ENCODE measurements at places on chromosomes 6 and 20.

DNA sequence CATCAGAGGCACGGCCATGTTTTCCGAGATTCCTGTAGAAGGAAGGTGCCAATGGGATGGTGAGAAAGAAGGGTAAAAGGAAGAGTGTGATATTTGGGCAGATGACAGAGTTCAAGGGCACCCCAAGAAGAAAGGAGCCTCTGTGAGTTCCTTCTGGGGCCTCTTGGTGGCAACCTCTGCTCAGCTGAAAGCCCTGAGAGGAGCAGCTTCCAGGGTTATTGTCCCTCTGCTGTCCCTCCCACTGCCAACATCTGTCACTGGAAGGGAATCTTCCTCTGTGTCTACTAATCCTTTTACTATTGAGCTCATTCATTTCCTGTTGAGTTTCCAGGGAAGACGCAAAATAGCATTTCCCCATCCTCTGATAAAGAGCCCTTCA is 40.0 kb upstream of the KCNK16 start:
- no peak for DNase-seq

- no peak for DNase-seq
Observed at GRCh38 chr6:170505306-170505705, 47.8 kb downstream of the PSMB1 start.

GRCh38 chr6:38755874-38756273 is 40.8 kb downstream of the DNAH8 start:
- no peak for DNase-seq

DNA sequence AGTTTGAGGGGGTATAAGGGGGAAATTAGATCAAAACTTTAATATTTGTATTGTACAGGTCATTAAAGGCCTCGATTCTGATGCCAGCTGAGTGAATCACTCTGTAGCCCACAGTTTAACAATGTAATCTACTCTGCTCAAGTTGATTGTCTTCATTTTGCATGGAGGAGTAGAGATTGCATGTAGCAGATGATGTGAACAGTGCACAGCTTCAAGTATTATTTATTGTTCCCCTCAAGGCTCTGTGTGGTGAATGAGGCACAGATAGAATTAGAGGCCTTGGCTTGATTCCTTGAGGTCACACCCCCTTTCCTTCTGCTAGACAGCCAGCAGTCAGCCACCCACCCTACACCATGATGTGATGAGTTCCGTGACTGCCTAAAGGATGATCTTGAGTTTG is 38.1 kb downstream of the TXLNB start:
- no peak for DNase-seq

DNA sequence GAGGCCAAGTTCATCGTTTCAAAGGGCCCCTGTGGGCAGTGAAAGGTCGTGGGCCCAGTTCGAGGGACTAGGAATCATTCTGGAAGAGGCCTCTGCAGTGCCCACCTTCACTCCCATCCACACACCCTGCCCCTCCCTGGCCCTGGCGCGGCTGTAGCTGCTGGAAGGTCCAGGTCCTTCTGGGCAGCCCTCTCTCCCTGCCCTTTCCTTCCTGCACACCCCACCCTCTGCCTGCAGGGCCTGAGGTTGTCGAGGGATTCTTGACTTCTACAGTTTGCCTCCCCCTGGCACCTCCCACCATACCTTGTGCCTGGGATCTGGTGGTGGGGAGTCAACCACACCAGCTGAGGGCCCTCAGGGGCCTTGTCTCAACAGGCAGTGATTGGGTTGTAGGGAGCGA is 4.5 kb upstream of the MYT1 start:
- no peak for DNase-seq

- no peak for DNase-seq
Observed at GRCh38 chr6:131694832-131695426, 6.3 kb downstream of the OR2A4 start.

DNA sequence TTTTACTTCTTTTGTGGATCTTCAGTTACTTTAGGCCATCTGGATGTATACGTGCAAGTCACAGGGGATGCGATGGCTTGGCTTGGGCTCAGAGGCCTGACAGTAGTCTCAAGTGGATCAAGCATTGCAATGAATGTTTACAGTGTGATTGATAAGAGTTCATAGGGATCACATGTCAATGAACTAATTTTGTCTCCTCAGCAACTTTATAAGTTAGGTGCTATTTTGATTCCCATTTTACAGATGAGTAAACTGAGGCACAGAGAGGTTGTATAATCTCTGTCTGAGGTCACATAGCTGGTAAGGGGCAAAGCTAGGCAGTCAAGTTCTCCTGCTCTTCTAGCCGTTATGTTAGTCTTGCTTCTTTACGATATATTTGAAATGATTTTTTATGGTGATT is 13.5 kb downstream of the MEI4 start:
- DNase-seq: no peak

DNA sequence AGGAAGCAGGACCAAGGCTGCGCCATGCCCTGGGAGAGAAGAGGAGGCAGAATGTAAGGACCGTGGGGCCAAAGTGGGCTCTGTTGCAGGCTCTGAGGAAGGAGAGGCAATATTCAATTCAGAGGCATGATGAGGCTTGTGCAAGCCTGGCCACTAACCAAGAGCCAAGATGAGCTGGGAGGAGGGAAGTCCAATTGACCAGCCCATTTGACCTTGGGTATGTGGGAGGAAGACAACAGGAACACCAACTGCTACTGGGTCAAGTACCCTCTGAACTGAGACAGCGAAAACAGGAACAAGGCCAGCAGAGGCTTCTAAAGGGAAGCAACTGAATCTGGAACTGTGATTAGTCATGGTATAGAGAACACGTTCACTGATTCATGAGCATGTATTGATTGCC is 779.6 kb downstream of the MAFB start:
- no peak for DNase-seq

- no peak for DNase-seq
Observed at GRCh38 chr6:154998855-154999254, 3.7 kb downstream of the TIAM2 start.

DNA sequence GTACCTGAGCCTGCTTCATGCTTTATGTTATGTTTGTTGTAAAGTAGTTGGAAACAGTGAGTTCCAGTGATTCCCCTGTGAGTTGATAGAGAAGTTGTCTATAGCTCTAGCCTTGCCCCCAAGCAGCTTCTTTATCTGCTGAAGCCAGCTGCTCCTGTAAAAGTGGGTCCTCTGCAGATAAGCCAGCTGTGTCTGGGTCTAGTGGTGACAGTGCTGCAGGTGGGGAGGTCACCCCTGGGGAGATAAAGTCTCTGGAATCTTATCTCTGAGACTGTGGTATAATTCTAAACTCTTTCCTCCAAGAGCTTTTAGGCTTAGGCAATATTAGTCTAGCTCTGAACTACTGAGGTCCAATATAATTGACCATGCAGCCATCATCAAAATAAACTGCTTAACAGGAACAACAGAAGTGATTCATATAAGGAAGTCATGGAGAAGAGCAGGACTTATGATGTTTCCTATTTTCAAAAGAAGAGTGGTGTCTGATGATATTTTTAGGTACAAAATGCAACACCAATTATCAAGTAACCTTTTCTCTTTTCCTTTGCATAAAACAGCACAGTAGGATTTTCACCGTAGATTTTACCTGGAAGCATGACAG is 44.2 kb upstream of the TMEM217 start:
- DNase-seq: no peak

GRCh38 chr6:158057213-158057987 is 75.7 kb downstream of the SYNJ2 start:
- no peak for DNase-seq

- no peak for DNase-seq
Observed at GRCh38 chr20:32820698-32821377, 1.1 kb downstream of the MAPRE1 start.

- DNase-seq: no peak
Observed at GRCh38 chr20:49916146-49917002, 1.0 kb upstream of the SPATA2 start.

DNA sequence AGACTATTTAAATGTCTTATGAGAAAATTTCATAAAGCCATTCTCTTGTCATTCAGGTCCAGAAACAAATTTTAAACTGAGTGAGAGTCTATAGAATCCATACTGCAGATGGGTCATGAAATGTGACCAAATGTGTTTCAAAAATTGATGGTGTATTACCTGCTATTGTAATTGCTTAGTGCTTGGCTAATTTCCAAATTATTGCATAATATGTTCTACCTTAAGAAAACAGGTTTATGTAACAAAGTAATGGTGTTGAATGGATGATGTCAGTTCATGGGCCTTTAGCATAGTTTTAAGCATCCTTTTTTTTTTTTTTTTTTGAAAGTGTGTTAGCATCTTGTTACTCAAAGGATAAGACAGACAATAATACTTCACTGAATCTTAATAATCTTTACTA is 5.0 kb downstream of the MARCKS start:
- no peak for DNase-seq

DNA sequence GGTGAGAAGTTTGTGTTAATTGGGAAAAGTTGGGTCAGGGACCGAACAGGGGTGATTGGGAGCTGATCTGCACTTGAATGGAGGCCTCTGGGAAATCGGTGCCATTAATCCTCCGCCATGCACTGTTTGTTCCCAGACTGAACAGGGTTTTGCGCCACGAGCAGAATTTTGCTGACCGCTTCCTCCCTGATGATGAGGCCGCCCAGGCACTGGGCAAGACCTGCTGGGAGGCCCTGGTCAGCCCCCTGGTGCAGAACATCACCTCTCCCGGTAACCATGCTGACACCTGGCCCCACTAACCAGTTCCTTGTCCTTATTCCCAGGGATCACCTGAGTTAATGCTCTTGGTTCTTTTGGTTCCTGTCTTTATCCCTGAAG is 21.7 kb downstream of the CUL9 start:
- DNase-seq: no peak

GRCh38 chr6:127103482-127103881 is 15.0 kb upstream of the RSPO3 start:
- DNase-seq: no peak

- DNase-seq: no peak
Observed at GRCh38 chr6:44071670-44072451, 55.4 kb downstream of the MRPL14 start.

- DNase-seq: no peak
Observed at GRCh38 chr6:42135722-42136121, 6.7 kb downstream of the C6orf132 start.

DNA sequence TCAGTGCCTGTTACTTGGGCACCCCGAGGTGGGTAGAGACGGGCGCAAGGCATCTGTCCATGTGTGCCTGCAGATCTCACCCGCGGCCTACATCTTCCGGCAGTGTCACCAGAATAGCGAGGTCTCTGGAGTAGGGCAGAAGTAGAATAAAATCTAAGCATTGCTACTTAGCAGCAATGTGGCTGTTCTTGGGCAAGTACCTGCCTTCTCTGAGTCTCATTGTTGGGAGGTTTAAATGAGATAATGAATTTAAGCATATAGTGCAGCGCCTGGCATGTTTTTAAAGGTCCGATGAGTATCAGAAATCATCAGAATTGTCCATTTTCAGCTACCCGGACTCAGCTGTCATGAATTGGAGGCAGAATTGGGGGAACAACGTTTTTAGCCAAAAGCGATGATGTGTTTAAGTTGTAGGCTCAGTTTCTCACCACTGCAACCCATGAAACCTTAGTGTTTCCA is 800 bp downstream of the ABCC10 start:
- no peak for DNase-seq

DNA sequence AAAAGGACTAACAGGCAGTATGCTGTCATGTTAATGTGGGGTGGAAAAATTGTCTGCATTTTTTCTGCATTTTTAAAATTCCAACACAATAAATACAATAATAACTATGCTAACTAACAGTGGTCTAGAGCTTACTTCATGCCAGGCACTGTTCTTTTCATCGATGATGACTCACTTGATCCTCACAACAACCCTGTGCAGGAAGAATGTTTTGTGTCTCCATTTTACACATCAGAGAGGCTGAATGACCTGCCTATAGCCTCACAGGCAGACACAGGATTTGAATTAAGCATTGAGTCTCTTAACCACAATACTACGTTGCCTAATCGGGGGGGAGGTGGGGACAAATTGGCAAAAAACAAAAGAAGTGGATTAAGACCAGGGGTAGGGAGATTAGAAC is 26.9 kb upstream of the FANCE start:
- no peak for DNase-seq

DNA sequence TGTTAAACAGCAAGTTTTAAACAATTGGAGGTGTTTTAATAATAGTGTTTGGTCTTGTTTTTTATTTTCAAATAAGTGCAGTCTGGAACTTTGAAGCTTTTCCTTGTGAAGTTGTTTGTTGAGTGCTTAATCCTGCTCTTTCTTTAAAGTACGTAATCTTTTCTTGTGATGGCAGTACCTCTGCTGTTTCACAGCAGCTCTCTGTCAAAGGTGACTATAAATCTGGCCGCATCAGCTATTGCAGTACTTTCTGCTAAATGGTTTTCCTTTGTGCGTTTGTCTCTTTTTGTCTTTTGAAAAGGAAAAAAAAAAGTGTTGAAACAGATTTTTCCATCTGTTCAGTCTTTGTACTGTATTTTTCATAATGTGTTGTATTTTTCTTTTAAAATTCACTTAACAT is 12.7 kb downstream of the STXBP5 start:
- DNase-seq: no peak

GRCh38 chr6:28940858-28941683 is 17.3 kb upstream of the TRIM27 start:
- DNase-seq: no peak

GRCh38 chr6:3643921-3644738 is 107.4 kb downstream of the PXDC1 start:
- no peak for DNase-seq

- no peak for DNase-seq
Observed at GRCh38 chr6:150463852-150464251, 95.0 kb downstream of the IYD start.

- DNase-seq: no peak
Observed at GRCh38 chr6:24887545-24888140, 48.1 kb downstream of the RIPOR2 start.

GRCh38 chr20:62575976-62576722 is 66.2 kb upstream of the SLCO4A1 start:
- DNase-seq: no peak

DNA sequence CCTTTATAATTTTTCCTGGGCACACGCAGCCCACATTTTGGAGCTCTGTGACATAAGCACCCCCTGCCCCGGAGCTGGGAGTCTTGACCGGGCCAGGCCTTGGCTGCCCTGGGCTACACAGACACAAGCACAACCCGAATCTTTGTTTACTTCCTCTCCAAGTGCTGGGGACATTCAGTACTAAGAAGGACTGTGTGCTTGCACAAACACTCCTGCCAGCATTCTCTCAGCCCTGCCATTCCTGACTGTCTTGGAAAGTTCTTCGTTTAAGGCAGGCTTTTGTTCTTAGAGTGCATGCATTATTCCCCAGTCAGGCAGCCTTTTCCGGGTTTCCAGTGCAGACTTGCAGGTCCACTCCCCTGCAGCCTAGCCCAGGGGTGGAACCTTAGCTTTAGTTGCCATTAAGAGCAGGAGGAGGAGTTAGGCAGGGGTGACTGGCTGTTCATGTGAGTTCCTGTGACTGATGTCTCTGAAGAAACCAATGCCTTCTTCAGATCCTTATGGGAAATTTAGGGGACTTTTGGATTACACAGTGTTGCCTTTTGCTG is 28.6 kb downstream of the FOXO3 start:
- DNase-seq: no peak
